Inflammatory macrophage treated with lipopolysaccharide for 4 hours (primary cell): ENCODE measurements at places on chromosomes 6 and 20.

GRCh38 chr6:30541515-30542403 lies 14.5 kb downstream of the GNL1 start:
- DNase-seq = peak; percentile 85

GRCh38 chr6:16985513-16986284 lies 116.2 kb upstream of the STMND1 start:
- DNase-seq = peak; percentile 32

DNA sequence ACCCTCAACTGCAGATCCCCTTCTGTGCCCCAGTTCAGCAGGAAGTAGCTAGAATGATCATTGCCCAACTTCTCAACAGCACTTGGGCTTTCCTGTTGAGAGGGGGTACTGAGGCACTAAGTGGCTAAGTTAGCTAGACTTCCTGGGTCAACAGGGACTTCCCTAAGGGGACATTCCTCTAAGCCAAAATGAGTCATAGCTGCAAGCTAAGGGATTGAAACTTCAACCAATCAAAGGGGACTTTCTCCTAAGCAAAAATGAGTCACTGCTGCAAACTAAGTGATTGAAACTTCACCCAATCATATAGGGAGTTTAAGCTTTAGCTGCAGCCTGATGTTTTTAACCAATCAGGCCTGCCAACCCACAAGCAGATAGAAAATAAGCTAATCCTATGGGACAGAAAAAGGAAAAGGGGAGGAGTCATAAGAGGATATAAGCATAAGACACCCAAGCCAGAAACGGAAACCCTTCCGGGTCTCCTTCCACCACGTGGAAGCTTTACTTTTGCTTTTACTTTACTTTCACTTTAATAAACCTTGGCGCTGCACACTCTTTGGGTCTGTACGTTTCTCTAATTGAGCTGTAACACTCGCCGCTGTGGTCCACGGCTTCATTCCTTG lies 659.0 kb upstream of the HS3ST5 start:
- no peak for DNase-seq

GRCh38 chr6:7640607-7641577 lies 50.9 kb downstream of the SNRNP48 start:
- no peak for DNase-seq

- no peak for DNase-seq
Observed at GRCh38 chr20:53070224-53070623, 98.1 kb downstream of the TSHZ2 start.

GRCh38 chr6:6006006-6006427 lies 708 bp downstream of the NRN1 start:
- DNase-seq = no peak

- no peak for DNase-seq
Observed at GRCh38 chr20:10943686-10944265, 270.0 kb upstream of the JAG1 start.

DNA sequence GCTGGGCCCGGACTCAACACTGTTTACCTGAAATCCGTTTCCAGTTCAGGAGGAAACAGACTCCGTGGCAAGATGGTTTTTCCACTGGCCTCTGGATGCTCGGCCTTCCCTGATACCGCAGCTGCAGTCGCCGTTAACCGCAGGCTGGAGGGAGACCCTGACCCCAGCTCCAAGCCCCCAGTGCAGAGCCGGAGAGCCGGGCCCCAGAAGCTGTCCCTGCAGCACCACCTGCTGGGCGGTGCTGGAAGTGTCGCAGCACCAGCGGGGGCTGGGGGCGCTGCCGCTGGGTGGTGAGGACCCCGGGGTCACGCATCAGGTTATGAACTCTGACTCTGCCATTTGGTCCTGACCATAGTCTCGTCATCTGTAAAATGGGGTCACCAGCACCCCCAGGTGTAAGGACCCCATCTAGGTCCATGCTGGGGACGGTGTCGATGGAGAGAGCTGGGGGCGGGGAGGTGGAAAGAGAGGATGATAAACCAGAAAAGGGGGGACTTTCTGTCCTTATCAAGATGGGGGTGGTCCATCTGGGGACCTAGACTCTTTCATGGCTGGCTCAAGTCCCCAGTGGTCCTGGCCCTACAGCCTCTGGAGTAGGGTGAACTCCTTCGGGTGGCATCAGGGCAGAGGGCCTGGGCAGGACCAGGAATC lies 20.8 kb upstream of the CHRNA4 start:
- DNase-seq = no peak

DNA sequence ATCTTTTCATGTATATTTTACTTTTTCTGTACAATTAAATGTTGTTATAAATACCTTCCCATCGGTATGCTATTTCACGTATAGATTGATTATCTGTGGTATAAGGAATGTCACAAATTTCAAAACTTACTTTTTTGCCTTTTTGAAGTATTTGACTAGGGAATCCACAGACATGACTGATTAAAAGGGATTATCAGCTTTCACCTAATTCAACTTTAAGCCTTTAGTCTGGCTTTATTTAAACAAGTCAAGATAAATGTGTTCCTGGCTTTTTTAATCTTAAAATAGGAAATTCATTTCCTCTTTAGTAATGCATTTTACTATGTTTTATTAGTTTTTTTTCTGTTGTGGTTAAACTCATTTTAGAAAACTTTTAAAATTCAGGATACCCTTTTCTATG lies 160.0 kb downstream of the MACROD2 start:
- no peak for DNase-seq

- DNase-seq = no peak
Observed at GRCh38 chr6:123007885-123008284, 11.8 kb downstream of the CLVS2 start.

DNA sequence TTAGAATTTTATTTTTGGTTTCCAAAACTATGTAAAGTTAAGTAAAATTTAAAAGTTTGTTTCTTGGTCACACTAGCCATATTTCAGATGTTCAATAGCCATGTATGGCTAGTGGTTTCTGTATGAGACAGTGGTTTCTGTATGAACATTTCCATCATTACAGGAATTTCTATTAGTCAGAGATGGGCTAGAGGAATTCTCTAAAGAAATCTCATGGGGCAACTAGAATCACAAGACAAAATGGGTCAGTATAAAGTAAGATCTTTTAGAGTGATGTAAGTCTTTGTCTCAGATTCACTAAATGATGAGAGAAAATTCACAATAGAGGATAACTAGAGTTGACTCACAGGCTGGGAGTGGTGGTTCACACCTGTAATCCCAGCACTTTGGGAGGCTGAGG lies 149.0 kb downstream of the FUT9 start:
- DNase-seq = no peak

DNA sequence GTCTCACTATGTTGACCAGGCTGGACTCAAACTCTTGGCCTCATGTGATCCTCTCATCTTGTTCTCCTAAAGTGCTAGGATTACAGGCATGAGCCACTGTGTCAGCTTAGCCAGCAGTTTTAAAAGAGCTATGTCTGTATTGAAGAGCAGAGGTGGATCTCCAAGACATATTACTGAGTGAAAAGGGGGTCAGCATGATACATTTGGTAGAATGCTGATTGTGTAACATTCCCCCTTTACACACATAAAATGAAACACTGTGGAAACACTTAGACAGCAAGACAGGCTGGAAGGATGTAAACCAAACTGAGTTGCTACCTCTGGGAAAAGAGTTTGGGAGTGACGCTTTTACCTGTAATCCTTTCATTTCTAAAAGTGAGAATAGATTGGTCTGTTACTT lies 1.7 kb upstream of the RIPOR3 start:
- DNase-seq = no peak

- DNase-seq = no peak
Observed at GRCh38 chr6:151721671-151722070, 85.8 kb upstream of the ESR1 start.

DNA sequence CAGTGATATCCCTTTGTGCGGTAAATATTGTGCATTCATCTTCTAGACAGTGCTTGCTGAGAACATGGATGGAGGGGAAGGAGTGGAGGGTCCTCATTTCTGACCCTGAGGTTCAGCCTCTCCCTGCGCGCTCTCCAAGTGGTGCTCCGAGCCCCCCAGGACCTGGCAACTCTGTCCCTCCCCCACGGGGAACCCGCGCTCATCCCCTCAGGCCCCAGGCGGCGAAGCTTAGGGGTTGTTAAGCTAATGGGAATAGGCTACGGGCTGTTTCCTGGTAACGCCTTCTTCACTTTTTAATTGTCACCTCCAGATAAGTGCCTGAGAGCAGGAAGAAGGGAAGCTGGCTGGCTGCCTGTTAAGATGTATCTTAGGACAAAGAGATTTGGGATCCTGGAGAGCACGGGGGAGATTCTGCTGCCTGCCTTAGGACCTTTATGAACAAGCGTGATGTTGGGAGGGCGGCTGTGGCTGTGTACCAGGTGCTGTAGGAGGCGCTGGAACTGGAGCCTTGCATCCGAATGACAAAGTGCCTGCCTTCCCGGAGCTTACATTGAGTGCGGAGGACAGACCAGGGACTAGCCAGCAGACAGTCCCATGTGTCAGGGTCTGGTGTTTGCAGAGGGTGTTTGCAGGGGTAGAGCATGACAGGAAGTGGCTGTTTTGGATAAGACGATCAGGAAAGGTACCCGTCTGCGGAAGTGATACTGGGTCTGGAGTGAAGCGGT lies 11.7 kb downstream of the TSHZ2 start:
- DNase-seq = no peak

GRCh38 chr20:41140226-41141133 lies 3.1 kb downstream of the PLCG1 start:
- DNase-seq = no peak

GRCh38 chr20:9200620-9201019 lies 131.7 kb downstream of the PLCB4 start:
- DNase-seq = no peak

- no peak for DNase-seq
Observed at GRCh38 chr6:136466777-136467176, 83.4 kb downstream of the MAP7 start.

DNA sequence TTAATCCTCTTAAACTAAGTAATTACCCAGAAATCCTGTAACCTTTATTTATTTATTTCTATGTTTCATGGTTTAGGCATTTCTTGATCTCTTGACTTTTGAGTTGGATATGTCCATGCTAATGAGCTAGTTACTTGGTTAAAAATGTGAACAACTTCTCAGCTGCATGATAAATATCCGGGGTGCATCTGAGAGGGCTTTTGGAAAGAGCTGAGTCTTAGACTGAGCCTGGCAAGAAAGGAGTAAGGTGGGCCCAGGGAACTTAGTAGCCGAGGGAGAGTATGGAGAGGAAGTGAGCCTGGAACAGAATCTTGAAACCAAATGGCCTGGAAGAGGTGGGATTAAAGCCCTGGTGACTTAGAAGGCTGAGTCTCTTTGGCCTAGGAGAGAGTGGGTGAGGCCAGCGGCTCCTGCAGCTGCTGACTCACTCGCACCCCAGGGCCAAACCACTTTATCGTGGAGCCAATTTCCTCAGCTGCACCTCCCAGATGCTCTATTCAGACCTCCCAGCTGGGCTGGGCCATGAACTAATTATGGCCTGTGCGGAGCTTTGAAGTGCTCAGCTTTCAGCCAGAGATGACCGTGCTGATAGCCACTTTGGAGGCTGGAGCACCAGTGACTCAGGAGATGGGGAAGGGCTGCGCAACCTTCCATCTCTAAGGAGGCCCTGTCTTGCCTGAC lies 19.1 kb downstream of the TGM3 start:
- DNase-seq = peak; percentile 87

DNA sequence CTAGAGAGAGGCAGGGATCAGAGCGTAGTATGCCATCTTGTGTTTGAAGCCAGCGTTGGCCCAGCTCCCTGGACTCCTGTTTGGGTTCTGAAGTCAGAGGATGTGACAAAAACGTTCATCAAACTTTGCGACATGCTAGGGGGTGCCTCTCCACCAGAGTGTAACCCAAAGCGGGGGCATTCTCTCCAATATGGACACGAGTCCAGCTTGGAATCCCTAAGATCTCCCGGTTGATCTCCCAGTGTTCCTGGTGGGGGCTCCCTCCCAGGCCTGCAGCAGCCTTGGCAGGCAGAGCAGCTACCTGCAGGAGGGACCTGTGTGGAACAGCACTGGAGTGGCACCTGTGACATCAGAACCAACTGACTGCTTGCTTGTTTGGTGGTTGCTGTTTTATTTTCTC lies 218.8 kb upstream of the ECI2 start:
- no peak for DNase-seq

GRCh38 chr6:16028966-16029365 lies 99.9 kb upstream of the MYLIP start:
- DNase-seq = no peak

GRCh38 chr6:32637219-32637880 lies at the start of gene HLA-DQA1:
Gene HLA-DQA1, plus strand, starts transcription at chr6:32637406. Its CDS starts 53 bp downstream, at chr6:32637459.
- DNase-seq = peak; percentile 91

DNA sequence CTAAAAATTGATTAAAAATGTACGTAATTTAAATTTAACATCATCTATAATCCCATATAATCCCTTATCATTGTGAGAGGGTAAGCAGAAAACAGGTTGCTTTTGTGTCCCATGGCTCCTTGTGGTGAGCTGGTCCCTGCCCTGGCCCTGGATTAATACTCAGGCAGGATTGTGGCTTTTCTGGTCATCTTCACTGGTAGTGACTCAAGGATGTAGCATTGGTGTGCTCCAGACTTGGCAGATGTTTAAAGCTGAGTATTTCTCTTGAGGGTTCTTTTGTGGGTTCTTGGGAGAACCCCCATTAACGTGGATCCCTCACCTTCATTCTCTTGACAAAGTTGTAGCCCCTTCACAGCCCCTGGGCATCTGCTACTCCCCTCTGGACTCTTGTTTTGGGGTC lies 39.3 kb downstream of the SNRNP48 start:
- no peak for DNase-seq

DNA sequence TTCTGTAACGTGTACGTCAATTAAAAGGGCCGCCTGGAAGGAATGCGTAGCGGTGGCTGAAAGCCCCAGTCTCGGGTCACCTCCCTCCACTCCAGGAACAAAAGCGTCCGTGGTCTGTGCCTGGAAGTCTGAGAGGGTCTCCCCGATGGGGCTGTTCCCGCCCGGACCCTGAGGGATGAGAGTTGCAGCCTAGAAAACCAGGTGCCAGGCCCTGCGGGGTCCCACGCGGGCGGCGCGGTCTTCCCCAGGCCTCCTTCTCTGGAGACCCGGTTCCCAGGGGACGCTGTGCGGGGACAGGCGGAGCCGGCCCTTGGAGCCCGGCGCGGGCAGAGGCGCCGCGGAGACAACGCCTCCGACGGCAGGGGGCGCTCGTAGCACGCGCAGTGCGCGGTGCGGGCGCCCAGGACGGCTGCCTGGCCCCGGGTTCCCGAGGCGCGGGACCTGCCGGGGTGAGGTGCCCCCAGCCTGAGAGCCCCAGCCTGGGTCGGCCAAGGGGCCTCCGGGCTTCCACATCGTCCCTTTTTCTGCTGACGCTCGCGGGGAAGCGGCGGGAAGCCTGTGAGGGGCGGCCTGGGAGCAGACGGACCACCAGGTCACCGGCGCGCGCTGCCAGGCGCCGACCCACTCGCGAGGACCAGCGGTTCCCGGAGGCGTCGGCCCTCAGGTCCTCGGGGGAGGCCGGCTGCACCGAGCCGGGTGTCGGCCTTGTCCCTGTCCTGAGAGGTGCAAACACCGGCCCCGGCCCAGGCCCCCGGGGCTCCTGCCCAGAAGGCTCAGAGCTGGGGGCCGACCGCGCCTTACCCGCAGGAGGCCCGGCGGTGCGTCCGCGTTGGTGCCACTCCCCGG lies 5.3 kb upstream of the FOXC1 start:
- peak; percentile 55 for DNase-seq

GRCh38 chr6:157033428-157034140 lies 256.4 kb downstream of the ARID1B start:
- peak; percentile 39 for DNase-seq

- DNase-seq = no peak
Observed at GRCh38 chr6:68726992-68727391, 91.9 kb downstream of the ADGRB3 start.

- DNase-seq = no peak
Observed at GRCh38 chr6:1916334-1917070, 306.8 kb downstream of the FOXC1 start.
